Muscle of arm (tissue), 14 donors: ENCODE measurements at places on chromosomes 13 and 19. TPM values are rescaled to one million over a fixed set of nuclear protein-coding genes. Genes with fewer than 3 reads are reported as not detected.

DMKN gene
- 0.76 TPM for polyA plus RNA-seq

GRCh38 chr19:21321996-21322395 lies 7.2 kb downstream of the ZNF708 start:
- no peak for DNase-seq

ANKRD24 gene
- 0.46 TPM for polyA plus RNA-seq

SERP2 gene
- 4.9 TPM for polyA plus RNA-seq

ZGLP1 gene
- 1.9 TPM for polyA plus RNA-seq

DNA sequence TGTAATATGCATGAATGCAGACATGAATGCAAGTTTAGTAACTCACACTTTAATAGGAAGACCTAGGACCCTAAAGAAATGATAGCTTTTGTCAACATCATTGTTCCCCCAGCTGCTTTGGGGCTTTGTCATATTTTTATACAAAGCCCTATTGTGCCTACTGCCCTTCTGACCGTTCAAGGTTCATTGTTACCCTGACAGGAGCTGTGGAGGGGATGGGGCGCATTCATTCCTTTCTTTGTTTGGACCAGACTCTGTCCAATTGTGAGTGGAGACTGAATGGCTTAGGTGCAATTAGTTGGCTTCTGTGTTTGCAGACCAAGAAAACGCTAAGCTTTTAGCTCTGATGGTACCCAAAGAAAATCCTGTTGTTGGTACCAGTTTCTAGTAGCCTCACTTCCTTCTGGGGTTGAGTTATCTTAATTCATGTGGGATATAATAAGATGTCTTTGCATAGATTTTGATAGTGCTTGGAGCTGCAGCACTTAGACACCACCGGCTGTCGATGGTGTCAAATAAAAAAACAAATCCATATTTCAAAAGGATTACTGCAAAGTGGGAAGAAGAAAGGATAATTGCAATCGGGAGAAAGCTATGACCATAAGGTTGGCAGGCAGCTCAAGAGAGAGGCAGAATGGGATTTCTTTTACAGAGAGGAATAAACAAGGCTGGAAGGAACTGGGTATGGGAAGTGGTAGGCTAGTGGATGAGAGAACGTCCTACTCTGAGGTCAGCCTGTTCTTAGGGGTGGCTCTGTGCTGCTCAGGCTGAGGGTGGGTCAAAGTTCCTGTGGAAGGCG lies 133.9 kb upstream of the TMTC4 start:
- DNase-seq: no peak

GRCh38 chr13:32075170-32075851 lies 43.7 kb downstream of the FRY start:
- DNase-seq: no peak

ZNF415 gene
- polyA plus RNA-seq: 8.3 TPM

DNA sequence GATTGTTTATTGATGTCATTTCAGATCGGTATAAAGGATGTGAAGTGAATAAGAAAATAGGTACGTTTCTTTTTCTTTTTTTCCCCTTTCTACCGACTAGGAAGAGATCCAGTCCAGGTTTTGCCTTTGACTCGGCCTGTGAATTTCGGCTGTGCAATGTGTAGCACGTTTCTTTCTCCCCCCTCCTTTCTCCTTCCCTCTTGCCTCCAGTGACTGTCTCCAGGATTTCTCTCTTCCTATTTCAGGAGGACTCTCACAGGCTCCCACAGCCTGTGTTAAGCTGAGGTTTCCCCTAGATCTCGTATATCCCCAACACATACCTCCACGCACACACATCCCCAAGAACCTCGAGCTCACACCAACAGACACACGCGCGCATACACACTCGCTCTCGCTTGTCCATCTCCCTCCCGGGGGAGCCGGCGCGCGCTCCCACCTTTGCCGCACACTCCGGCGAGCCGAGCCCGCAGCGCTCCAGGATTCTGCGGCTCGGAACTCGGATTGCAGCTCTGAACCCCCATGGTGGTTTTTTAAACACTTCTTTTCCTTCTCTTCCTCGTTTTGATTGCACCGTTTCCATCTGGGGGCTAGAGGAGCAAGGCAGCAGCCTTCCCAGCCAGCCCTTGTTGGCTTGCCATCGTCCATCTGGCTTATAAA lies at the start of gene GPC6:
Gene GPC6 (plus strand): TSS at position 185 of the 657 bp plus-strand sequence.
- DNase-seq: peak; percentile 89

SBK2 gene
- polyA plus RNA-seq: not detected

ZSCAN1 gene
- polyA plus RNA-seq: 0.60 TPM

- DNase-seq: no peak
Observed at GRCh38 chr13:64369121-64369520, 2861.0 kb downstream of the PCDH9 start.

CRX gene
- polyA plus RNA-seq: not detected

- DNase-seq: no peak
Observed at GRCh38 chr19:10713317-10713716, 4.6 kb upstream of the DNM2 start.

DNA sequence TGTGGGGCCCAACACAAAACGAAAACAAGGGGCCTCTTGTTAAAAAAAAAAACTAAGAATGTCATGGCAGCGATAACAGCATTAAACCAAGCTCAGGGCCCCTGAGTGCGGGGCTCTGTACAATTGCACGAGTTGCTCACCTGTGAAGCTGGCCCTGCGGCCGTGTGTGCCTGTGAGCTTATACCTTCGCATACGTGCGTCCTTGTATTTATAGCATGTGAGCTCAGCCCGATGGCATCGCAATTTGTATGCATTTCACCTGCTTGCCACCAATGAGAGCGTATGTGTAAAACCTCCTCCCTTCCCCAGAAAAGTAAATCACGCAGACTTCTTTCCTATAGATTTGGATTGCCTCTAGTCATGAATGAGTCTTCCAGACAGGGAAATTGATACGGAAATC lies 17.1 kb downstream of the HNRNPM start:
- no peak for DNase-seq

GRCh38 chr13:26186995-26187394 lies 35.1 kb downstream of the RNF6 start:
- no peak for DNase-seq

DNA sequence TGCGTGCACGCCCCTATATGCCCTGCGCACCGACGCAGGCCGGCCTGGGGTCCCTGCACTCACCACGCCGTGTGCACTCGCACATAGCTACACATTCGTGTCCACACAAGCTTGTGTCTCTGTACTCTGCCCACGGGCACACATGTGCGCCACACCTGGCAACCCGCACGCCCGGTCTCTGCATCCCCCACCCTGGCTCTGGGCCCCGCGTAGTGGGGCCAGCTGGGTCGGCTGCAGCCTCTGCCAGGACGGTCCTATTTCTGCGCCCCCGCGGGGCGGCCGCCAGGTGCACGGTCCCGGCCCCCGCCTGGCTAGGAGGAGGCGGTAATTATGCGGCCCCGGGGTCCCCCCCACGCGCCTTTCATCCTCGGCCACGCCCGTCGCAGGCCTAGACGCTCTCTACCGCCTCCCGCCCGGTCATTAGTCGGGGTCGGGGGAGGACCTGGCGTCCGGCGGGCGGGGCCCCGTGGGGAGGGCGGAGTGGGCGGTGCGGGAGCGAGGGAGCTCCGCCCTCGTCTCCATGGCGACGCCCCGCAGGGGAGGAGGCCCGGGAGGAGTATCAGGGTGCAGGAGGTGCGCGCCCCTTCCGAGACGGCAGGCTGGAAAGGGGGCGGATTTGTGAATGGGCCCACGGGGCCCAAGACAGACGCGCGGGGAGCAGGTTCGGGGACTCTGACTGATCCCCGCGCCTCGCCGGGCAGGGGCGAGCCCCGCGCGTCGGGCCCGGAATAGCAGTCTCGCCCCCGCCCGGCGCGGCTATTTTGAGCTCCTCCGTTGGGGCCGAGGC lies 2.8 kb upstream of the CIRBP start:
- DNase-seq: peak; percentile 72

TEX29 gene
- polyA plus RNA-seq: not detected

FPR1 gene
- not detected for polyA plus RNA-seq

DNA sequence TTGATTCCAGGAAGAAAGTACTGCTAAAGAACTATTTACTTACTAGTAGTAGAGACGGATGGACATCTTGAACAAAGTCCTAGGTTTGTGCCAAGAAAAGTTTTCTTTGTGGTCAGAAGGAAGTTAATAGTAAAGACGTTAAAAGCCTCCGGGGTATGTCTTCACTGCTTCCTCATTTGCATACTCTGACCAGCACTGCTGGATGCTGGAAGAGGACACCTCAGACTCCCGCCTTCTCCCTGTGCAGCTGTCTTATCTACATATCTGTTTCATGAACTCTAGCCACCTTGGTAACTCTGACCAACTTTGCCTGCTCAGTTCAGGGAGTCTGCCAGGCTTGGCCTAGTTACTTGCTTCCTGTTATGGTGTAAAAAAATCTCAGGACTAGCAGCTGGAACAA lies 1109.1 kb upstream of the MIR17HG start:
- DNase-seq: no peak

DNA sequence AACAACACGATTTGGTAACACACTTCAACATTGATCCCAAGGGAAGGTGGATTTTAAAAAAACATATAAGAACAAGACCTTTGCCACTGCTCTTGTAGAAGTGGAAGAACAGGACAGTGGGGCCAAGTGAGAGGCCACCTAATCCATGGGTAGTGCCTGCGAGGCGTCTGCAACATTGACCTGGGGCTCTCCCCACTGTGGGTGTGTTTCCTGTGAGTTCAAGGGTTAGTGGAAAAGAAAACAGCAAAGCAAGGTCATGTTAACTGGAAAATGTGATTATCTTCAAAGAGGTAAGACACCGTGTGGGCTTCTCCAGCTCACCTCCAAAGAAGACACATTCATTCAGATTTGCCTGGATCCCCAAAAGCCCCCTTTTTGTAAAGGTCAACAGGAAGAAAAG lies 327.0 kb downstream of the UQCRFS1 start:
- DNase-seq: no peak

DNA sequence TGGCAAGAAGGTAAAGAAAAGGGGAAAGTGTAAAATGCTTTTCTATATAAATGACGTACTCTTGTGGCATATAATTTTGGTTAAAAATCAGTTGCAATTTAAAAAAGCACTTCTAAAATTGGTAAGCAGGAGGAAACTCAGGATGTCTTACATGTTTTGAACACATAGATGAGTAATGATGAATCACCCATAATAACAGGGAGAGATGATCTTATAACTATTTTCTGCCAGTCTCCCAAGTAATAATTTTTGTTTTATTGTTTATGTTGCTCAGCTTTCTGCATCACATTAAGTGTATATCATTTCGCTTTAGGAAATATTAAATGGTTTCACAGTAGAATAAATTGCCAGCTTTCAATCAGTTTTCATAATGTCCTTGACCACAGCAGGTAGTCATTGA lies 1430.7 kb upstream of the PCDH20 start:
- no peak for DNase-seq

- peak; percentile 96 for DNase-seq
Observed at GRCh38 chr19:36850559-36851442, at the start of gene ZNF345. Gene ZNF345, plus strand, starts transcription at chr19:36850876. Its CDS starts 25,955 bp downstream, at chr19:36876831.

GRCh38 chr19:1968279-1969175 lies 27.6 kb downstream of the CSNK1G2 start:
- DNase-seq: no peak

GRCh38 chr13:98979012-98979660 lies 1.3 kb upstream of the DOCK9 start:
- DNase-seq: no peak

PNMA8C gene
- polyA plus RNA-seq: not detected

DNA sequence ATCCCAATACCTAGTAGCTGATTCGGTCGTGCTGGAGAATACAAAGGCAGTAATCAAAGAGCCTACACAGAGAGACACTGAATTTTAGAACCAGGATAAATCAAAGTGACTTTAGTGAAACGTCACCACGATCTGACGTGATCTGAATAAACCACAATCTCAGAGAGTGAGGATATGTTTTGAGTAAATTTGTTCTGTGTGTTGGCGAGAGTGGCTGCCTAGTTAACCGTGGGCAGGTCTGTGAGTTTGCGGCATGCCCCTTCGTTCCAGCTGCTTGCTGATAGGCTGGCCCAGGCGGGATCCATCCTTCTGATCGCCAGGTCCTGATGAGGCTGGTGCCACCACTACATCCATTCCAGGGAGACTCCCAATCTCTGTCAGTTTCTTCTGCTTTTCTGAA lies 40.4 kb downstream of the LRCH1 start:
- no peak for DNase-seq

THSD8 gene
- 1.4 TPM for polyA plus RNA-seq

ZNF304 gene
- not detected for polyA plus RNA-seq

TNFSF9 gene
- polyA plus RNA-seq: 0.22 TPM

- DNase-seq: no peak
Observed at GRCh38 chr13:98994080-98994479, 16.2 kb upstream of the DOCK9 start.

ZNF878 gene
- polyA plus RNA-seq: 0.92 TPM

CD37 gene
- polyA plus RNA-seq: 17.6 TPM

- DNase-seq: peak; percentile 51
Observed at GRCh38 chr13:23899555-23899954, 2.3 kb upstream of the C1QTNF9B start.

CBY2 gene
- not detected for polyA plus RNA-seq

- DNase-seq: no peak
Observed at GRCh38 chr13:108902405-108903155, 273.2 kb downstream of the MYO16 start.

ITGBL1 gene
- polyA plus RNA-seq: 3.2 TPM
